ENCODE measurements at places on chromosomes 16 and 17. TPM values are rescaled to one million over a fixed set of nuclear protein-coding genes. Genes with fewer than 3 reads are reported as not detected.

Gene KRT14
- total RNA-seq: not detected

Gene KPNA2
- total RNA-seq: 297 TPM

Gene KRT33B
- not detected for total RNA-seq

Gene RNF157
- 2.5 TPM for total RNA-seq

Gene HIC1
- total RNA-seq: 26.4 TPM

Gene SLFN12
- total RNA-seq: 11.6 TPM

Gene C16orf89
- 0.17 TPM for total RNA-seq

Gene FAM83G
- total RNA-seq: 11.6 TPM

Gene SKAP1
- total RNA-seq: not detected

Gene GUCY2D
- total RNA-seq: not detected

Gene PCGF2
- total RNA-seq: 2.9 TPM

Gene COPZ2
- 26.6 TPM for total RNA-seq

Gene KRTAP9-2
- not detected for total RNA-seq

Gene ATP2C2
- total RNA-seq: not detected

Gene KRT17
- 3.7 TPM for total RNA-seq

Gene IL17C
- total RNA-seq: not detected

Gene TEKT5
- total RNA-seq: not detected

Gene SRL
- not detected for total RNA-seq

Gene CNTD1
- total RNA-seq: not detected

Gene XPO6
- 100 TPM for total RNA-seq

Gene CACNG5
- total RNA-seq: 0.17 TPM

Gene KCNH6
- total RNA-seq: not detected

Gene SPATA32
- total RNA-seq: not detected

Gene CPHXL2
- not detected for total RNA-seq

Gene FBXO39
- total RNA-seq: 0.34 TPM

Gene DHX40
- 26.8 TPM for total RNA-seq

Gene TP53TG3C
- total RNA-seq: not detected

All from bronchus fibroblast of lung (primary cell).